ENCODE measurements at places on chromosomes 16 and 17.

- DNase-seq = no peak
Observed at GRCh38 chr17:21399474-21400186, 23.5 kb downstream of the KCNJ12 start.

- peak; percentile 68 for DNase-seq
Observed at GRCh38 chr17:10327640-10328039, 45.2 kb downstream of the MYH13 start.

GRCh38 chr17:35586569-35587073 is 501 bp upstream of the AP2B1 start:
- DNase-seq = no peak

GRCh38 chr16:31711344-31711845 is 162.2 kb upstream of the ZNF267 start:
- DNase-seq = no peak

DNA sequence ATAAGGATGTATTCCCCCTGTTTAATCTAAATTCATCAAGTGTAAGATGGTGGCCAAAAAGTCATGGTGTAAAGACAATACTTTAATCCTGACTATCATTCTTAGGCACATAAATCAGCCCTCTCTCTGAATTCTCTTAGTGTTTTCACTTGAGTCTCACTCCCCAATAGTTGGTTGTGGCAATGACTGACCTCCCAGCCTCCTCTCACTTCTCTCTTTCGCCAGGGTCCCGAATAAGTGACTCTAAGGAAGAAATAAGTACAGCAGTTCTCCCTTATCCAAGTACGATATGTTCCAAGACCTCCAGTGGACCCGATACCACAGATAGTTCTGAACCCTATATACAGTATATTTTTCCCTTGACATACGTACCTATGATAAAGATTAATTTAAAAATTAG is 335.3 kb downstream of the MAF start:
- no peak for DNase-seq

GRCh38 chr17:29930409-29931010 is 482 bp upstream of the SSH2 start:
- DNase-seq = no peak

DNA sequence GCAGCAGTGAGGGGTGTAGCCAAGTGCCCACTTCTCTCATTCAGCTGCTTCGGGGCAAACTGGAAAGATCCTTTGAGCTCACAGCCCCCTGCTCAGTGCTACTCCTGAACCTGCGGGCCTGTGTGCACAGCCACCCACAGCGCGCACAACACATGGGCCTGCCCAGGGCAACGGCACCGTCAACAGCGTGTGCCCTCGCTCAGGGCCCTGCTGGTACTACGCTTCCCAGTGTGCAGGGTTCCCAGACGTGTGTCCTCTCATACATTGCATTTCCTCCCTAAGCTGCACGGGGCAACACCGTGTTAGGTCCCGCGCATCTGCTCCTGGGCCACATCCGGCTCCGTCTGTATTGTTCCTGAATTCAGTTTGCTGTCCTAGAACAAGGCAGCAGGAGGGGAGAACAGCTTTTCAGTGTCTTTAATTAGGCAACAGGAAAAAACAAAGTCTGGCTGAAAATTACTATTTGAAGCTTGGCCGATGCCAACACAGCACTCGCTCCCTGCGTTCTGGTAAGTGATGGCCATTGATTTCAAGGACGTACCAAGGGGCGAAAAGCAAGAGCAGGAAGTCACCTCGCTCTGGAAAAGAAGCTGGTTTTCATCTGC is 15.2 kb downstream of the MRM3 start:
- DNase-seq = no peak

GRCh38 chr17:73165616-73166404 is 1.0 kb downstream of the SSTR2 start:
- no peak for DNase-seq

- DNase-seq = no peak
Observed at GRCh38 chr16:83098536-83098935, 471.8 kb downstream of the CDH13 start.

DNA sequence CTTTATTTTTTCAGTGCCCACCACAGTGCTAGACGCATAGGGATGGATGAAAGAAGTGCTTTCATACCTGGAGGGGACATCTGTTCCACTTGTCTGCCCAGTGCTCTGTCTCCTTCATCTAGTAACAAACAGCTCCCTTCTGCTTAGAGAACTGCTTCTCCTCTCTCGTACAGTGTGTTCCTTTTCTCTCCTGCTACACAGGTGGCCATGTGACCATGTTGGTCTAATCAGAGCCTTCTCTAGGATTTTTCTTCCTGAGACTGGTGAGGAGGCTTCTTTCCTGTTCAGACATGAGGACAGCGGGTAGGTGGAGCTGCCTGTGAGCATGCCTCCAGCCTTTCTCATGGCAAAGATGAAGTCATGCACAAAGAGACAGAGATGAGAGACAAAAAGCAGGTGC is 182.7 kb downstream of the TMEM132E start:
- DNase-seq = no peak

GRCh38 chr17:9684955-9685621 is 39.8 kb downstream of the USP43 start:
- DNase-seq = no peak

DNA sequence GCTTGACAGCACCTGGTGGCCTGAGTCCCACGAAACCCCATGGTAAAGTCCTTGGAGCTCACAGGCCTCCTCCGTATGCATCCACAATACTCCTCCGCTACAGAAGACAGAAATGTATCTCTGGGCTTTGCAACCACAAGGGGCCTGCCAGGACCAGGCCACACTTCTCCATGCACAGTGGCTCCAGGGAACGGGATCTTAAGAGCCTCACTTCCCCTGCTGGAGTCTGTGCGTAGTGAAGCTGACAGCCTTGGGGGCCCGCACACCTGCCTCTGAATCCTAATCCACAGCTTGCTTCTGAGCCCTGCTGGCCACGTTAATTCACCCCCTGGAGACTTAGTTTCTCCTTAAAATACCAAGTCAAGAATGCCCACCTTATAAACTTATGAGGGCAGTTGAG is 125.7 kb downstream of the COPRS start:
- DNase-seq = no peak

DNA sequence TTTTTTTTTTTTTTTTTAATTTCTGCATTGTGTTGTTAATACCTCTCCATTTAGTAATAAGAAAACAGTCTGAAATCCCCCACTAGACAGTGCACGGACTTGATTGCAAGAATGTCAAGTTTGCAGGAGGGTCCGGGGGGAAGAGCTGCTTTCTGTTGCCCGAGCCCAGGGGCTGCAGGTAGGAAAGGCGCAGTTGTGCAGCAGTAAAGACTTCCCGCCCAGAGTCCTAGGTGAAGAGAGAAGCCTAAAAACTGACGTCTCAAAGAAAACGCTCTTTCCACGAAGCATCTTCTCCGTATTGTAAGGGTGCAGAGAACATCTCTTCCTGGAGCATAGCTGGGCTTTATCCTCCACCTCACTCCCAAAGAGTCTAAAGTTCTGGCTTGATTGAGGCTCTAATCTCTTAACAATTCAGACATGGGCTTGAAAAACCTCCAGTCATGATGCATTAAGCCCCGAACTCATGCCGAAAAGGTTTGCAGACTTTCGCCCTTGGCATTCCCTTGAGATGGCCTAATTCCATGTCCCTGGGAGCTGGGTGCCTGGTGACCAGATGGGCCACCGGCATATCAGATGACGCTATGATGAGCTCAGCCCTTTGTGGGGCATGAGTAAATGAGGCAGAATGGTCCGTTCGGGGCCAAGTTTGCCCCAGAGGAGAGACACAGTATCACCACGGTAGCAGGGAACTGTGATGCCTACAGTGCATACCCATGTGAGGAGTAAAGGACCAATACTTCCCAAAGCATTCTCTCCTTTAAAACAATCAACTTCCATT is 436.2 kb upstream of the ZFHX3 start:
- no peak for DNase-seq

- no peak for DNase-seq
Observed at GRCh38 chr17:60098578-60098977, 19.9 kb upstream of the HEATR6 start.

GRCh38 chr17:35891269-35891668 is 11.1 kb upstream of the CCL5 start:
- no peak for DNase-seq

DNA sequence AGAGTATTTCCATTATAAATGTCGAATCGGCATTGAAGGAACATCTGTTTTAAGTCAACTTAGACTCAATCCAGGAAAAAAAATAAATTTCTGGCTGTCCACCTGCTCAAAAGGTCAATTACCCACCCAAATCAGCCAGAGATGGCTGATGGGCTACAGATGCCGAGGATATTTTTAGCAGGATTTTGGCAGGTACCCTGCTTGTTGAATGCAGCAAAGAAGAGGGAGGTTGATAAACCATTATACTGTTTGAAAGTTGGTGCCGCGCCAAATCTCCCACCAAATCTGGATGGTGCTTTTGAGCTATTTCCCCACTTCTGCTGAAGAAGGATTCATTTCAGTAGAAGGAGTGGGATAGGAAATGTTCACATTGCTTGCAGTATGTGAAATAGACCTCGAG is 537.7 kb downstream of the MAF start:
- no peak for DNase-seq

DNA sequence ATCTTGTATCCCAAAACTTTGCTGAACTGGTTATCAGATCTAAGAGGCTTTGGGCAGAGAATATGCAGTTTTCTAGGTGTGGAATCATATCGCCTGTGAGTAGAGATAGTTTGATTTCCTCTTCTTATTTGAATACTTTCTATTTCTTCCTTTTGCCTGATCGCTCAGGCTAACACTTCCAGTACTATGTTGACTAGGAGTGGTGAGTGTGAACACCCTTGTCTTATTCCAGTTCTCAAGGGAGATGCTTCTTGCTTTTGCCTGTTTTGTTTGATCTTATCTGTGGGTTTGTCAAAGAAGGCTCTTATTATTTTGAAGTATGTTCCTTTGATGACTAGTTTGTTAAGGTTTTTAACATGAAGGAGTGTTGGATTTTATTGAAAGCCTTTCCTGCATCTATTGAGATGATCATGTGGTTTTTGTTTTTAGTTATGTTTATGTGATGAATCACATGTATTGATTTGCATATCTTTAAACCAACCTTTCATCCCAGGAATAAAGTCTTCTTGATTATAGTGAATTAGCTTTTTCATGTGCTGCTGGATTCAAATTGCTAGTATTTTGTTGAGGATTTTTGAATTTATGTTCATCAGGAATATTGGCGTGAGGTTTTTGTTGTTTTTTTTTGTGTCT is 17.0 kb upstream of the CCL13 start:
- no peak for DNase-seq

- DNase-seq = no peak
Observed at GRCh38 chr16:24953721-24954120, 61.4 kb downstream of the ARHGAP17 start.

DNA sequence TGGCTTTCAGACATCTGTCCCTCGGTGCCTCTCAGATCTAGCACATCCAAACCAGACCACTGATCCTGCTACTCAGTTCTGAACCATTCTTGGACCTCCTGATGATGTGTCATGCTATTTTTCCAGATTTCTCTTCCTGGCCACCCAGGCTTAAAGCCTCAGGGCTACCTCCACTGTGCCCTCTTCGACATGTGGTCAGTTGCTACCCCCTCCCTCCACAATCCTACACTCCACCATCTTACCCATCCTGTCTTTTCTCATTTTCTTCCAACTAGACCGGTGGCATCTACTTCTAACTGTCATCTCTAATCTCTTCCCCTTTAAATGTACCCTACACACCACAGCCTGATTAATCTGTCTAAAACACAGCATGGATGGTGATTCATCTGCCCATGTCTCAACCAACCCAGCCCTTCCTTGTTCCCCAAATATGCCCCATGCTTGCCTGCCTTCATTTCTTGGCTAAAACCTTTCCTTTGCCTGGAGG is 478.6 kb downstream of the SLC39A11 start:
- no peak for DNase-seq

- DNase-seq = no peak
Observed at GRCh38 chr16:65213866-65214595, 92.2 kb upstream of the CDH11 start.

DNA sequence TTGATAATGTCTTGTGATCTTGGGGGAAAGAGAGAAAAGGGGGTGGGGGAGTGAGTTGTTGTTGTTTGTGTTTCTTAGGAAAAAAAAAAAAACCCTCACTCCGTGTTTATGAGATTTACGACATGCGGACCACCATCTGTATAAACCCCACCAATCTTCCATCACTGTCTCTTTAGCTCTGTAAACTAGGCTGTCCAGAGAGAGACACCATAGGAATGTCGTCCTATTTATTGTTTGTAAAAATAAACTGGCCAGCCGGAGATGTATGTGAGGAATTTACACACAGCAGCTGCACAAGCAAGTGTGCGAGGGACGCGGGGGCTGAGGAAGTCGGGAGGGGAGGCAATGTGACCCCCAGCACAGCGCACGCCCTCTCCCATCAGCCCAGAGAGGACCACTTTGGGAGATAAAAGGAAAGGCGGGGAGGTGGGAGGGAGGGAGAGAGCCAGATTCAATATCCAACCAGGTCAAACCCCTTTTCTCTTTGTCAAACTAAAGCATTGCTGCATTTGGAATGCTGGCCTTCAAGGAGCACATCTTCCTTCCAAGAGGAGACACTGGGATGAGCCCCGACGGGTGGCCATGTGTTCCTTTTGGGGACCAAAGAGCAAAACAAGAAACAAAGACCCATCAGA is 136.2 kb upstream of the SALL1 start:
- no peak for DNase-seq

DNA sequence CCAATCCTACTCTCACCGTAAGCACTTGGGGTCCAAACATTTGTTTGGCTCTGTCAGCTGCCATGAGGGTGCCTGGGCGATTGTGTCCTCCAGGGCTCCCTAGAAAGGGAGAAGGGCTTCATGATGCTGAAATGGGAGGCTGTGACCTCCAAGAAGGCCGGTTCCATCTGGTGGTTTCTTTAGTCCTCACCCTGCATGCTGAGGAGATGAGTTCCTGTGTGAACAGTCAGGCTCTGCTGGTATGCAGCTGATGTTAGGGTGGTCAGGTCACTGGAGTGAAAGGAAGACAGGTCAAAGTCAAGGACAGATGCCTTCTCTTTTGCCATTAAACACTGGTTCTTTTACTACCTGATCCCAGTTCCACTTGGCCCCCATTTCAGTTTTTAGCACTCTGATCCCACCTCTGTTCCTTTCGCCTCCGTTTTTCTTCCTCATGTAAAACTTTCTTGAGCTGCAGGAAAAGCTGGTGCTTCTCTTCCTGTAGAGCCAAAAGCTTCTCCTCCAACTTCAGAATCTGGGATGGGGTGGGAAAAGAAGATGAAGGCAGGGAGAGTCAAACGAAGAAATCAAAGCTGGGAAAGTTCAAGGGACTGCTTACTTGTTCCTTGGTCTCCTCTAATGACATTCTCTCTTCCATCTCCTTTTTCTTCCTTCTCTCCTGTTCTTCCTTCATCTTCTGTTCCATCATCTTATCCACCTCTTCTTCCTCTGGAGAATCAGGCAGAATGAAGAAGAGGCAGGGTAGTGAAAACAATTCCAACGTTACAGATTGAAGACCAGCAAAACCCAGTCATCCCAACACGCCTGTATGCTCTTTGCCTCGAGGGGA is 1.1 kb downstream of the GPS2 start:
- no peak for DNase-seq

DNA sequence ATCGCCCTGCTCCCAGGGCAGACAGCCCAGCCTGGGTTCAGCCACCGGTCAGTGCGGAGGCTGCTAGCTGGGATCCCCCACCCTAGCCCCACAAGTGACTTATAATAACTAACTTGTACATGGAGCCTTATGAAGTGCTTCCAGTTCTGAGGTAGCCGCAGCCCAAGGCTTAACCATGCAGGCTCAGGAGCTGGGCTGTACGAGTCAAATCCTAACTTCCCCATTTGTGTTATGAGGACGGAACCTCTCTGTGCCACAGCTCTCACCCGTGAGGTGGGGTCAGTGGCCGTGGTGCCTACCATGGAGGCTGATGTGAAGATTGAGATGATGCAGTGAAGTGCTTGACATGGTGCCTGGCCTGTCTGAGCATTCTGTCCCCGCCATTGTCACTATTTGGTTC is 27.8 kb upstream of the GOSR2 start:
- no peak for DNase-seq
